ENCODE measurements at places on chromosomes 16 and 17.

DNA sequence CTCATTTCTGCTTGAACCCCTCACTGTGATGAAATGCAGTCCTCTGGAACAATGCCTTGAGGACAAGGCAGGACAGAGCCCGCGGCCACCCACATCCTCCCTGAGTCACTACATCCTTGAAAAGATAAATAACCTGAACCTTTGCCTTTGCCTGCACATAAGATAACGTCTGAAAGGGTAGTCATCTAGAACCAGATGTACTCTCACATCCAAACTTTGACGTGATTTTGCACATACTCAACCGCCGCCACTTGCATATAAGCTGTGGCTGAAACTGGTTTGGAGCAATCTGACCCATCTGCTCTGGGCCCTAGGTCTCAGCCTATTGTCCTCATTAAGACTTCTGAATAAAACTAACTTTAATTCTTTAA, 252.1 kb downstream of the PHKB start:
- no peak for DNase-seq

- DNase-seq = no peak
Observed at GRCh38 chr16:28526201-28527099, 12.3 kb downstream of the NUPR1 start.

- no peak for DNase-seq
Observed at GRCh38 chr16:6956511-6956910, 376.1 kb upstream of the RBFOX1 start.

- no peak for DNase-seq
Observed at GRCh38 chr16:89710709-89711564, 9.4 kb upstream of the SPATA2L start.

GRCh38 chr17:78255953-78256706, 24.7 kb downstream of the TMEM235 start:
- DNase-seq = no peak

DNA sequence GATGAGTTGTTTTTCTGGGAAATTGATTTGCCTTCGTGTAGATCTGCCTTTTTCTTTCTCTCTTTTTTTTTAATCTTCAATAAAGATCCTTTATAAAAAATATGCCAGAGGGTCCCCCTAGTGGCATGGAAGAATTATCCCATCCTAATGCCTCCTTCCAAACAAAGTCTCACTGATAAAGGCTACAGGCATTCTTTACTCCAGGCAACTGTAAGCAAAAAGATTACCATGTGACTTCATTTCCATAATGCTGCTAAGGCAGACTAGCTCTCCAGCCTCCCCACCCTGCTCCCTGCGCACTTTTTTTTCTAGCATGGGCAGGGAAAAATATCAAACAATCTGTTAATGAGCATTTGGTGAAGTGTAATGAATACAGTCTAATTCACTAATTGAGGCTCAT, 220.2 kb upstream of the CDH8 start:
- DNase-seq = no peak

DNA sequence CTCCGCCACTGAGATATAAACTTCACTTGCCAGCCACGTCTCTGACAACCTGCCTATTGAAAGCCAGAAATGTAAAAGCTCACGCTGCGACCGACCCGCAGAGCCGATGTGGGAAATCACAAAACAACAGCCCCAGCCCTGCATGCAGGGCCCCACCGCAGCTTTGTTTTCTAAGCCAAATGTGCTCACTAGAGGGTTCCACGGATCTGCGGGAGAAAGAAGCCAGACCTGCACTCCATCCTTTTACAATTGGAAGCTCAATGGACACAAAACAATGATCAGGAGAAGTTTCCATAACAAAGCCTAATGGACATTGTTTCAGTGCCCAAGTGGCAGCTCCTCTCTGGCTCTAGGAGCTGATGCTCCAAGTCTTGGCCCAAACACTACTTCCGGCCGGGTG, 33.1 kb downstream of the WIPI1 start:
- DNase-seq = no peak

DNA sequence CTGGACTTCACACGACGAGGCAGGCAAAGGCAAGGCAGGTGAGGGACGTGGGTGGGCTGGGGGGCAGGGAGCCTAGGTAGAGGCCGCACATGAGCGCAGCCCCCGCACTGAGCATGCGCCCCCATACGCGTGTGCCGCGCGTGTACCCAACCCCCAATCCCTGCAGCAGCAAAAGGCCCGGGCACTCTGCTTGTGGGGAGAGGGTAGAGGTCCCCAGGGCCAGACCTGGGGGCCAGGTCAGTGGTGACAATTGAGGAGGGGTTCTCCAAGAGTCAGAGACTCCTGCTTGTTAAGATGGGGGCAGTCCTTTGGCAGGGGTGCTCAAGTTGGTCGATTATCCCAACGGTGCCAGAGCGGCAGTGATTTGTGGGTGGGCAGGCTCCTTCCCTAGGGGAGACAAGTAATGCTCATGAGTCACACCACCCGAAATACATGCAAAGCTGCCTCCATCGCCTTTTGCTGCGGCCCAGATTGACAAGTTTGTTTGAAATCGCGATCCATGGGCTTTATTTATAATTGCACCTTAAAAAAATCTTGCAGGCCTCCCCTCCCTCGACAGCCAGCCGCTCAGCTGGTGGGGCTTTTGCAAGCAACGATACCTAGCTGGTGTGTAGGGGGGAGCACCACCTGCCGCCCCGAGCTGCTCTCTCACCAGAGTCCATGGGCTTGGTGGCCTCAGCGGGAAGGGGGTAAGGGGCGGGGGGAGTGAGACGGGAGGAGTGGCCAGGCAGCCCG, 1.1 kb upstream of the GIT1 start:
- peak; percentile 78 for DNase-seq

DNA sequence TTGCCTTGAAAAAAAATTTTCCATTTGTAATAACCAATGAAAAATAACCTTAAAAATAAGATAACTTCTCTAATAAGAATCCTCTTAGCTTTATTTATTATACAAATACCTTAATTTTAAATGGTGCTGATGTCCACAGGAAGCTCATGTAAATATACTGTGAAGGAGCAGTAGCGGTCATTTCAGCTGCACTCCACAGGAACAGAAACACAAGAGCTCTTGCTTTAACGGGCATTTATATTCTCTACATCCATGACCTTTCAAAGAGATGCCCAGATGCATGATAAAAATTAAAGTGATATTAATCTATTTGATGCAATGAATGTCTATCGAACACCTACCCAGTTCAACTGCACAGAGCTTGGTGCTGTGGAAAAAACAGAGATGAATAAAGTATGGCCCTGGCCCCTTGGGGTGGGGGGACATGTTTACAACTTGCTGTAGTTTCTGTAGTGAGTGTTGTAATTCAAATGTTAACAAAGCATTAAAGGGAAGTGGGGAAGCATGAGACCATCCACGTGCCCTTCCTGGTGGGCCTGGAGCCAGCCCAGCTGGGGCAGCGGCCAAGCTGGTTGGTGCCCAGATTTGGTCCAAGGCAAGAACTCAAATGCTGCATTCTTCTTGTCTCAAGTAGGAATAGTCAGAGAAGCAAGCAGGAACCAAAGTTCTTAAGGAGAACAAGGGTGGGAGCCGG, 47.9 kb downstream of the IQCK start:
- peak; percentile 91 for DNase-seq

DNA sequence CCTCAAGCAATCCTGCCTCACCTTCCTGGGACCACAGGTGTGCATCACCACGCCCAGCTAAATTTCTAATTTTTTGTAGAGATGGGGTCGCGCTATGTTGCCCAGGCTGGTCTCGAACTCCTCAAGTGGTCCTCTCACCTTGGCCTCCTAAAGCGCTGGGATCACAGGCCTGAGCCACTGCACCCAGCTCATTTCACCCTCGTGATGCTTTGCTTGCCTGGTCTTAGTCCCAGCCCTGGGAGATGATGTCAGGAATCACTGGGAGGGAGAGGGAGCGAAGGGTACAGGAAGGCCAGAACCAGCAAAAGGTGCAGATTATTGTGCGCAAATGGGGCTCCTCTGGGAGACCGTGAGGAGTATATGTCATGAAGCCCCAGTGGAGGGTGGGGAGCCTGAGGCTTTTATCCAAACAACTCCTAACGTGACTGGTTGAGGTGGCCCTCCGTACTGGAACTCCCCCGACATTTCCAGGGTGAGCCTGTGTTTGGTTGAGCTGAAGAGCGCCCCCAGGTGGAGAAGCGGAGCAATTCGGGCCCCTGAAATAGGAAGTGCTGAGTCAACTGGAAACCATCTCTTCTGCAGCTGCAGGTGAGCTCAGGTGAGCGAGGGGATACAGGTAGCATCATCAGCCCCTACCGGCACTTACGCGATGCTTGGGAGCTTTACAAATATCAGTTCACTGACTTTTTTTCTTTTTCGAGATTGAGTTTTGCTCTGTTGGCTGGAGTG, 41.2 kb upstream of the HAPSTR1 start:
- no peak for DNase-seq

DNA sequence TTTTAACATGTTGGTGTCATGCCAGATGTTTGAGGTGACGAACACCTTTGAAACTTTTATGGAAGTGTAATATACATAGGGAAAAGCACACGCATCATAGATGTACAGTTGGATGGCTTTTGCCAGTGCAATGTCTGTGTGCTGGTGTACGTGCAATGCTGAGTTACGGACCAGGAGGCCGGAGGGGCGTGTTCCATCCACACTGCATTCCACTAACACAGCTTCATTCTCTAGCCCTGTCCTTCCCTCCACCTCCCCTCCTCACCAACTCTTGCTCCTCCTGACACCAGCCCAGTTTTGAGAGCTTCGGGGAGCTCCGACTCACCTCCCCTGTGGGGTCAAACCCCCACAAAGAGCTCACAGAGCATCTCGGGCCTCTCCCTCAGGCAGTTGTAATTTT, 358.8 kb downstream of the C16orf95 start:
- no peak for DNase-seq

- DNase-seq = no peak
Observed at GRCh38 chr16:49661465-49662187, 194.3 kb downstream of the ZNF423 start.

- DNase-seq = no peak
Observed at GRCh38 chr16:5928476-5929065, 831.0 kb upstream of the EEF2KMT start.

GRCh38 chr17:55710410-55710809, 12.3 kb downstream of the TMEM100 start:
- DNase-seq = no peak

GRCh38 chr17:43372273-43372911, 26.4 kb upstream of the ARL4D start:
- no peak for DNase-seq

GRCh38 chr16:74468807-74469525, 47.7 kb upstream of the CLEC18B start:
- DNase-seq = no peak

DNA sequence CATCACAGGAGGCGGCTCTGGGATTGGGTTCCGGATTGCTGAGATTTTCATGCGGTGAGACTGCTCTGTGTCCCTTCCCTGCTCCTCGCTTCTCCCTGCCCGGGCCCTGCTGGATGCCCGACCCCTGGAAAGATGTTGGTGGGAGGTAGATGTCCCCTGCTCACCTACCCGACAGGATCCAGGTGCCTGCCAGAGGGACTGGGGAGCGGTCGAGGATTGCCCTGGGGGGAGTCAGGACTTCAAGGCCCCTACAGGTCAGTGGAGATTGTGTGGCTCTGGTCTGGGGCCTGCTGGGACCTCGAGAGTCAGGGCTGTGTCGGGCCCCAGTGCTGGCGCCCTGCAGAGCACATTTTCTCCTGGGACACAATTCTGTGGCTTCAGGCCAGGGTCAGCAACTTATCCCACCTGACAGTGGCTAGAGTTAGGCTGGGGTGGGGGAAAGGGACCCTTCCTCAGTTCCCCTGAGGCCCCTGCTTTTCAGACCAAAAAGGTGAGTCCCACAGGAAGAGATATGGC, 3.3 kb downstream of the DECR2 start:
- DNase-seq = no peak

- no peak for DNase-seq
Observed at GRCh38 chr16:492211-492875, 35.2 kb upstream of the CAPN15 start.

DNA sequence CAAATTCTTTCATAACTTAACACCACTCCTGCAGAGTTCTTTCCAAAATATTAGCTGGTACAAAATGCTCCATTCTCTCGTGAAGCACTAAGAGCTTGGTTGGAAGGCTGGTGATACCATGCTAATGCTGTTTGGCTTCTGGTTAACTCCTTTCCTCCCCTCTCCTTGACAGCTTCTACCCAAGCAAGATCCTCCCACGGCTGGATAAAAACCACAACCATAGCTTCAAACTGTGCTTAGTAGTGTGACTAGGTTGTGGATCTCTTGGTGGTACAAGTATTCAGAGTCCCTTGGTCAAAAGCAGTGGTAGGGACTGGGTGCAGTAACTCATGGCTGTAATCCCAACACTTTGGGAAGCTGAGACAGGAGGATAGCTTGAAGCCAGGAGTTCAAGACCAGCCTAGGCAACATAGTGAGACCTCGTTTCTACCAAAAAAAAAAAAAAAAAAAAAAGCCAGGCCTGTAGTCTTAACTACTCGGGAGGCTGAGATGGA, 2.3 kb downstream of the PHAF1 start:
- DNase-seq = no peak

- no peak for DNase-seq
Observed at GRCh38 chr17:67801626-67802175, 23.6 kb upstream of the BPTF start.

DNA sequence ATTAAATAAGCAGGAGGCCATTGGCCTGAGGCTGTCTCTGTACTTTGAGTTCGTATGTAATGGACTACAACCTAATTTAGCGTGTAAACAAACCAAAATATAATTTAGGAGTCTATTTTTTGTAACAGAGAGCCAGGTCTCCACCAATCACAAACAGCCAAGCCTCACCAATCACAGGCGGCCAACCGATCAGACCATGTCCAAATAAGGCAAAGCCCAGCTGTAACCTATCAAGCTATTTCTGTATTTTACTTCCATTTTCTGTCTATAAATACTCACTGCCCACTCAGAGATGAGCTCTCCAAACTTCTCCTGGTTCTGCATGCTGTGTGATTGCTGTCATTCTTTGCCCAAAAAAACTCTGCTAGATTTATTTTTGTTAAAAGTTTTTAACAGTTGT, 322.7 kb downstream of the NPIPA8 start:
- DNase-seq = no peak

DNA sequence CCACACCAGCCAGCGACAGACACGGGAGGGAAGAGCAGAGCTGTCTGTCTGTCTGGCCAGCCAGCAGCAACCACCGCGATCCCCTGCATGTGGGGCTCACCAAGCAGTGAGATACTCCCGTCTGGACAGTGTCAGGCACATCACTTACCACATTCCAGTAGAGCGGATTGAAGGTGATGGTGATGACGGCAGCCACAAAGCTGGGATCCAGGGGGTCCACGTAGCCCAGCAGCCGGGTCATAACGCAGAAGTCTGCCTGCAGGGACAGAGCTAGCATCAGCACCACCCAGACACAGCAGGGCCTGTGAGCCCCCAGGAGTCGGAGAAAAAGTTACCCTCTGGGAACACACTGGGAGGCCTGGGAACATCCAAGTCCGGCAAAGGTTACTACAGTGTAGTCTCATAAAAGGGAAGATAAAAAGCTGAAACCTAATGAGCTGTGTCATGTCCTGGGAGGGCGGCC, 14.7 kb downstream of the PEMT start:
- DNase-seq = no peak
